Activated CD4-positive, CD25-positive, alpha-beta regulatory T cell treated with anti-CD3 and anti-CD28 coated beads, Interleukin-2, amount 50 U/mL, for 24 hours (primary cell): ENCODE measurements at places on chromosomes 2 and 18.

- ATAC-seq: no peak
Measured at GRCh38 chr18:48023334-48024008, 93.0 kb upstream of the SMAD2 start.

- no peak for ATAC-seq
Measured at GRCh38 chr2:43450617-43451016, 145.2 kb downstream of the THADA start.

GRCh38 chr2:37829202-37829601, 95.9 kb upstream of the RMDN2 start:
- no peak for ATAC-seq

DNA sequence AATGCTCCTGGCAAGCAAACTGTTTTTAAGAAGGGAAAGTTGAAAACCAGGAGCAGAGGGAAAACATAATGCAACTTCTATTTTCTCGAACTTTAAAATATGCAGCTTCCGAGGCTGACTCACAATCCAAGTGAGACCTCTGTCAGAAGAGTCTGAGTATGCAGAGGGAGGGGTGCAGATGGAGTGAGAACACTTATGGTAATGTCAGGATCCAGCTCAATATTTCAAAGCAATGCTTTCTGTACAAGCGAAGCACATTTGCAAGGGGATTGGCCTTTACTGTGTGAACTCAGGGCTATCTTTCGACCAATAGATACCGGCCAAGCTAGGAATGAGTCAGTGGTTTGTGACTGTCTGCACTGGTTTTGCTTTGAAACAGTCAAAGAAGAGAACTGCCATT, 242.7 kb downstream of the CNTNAP5 start:
- no peak for ATAC-seq

DNA sequence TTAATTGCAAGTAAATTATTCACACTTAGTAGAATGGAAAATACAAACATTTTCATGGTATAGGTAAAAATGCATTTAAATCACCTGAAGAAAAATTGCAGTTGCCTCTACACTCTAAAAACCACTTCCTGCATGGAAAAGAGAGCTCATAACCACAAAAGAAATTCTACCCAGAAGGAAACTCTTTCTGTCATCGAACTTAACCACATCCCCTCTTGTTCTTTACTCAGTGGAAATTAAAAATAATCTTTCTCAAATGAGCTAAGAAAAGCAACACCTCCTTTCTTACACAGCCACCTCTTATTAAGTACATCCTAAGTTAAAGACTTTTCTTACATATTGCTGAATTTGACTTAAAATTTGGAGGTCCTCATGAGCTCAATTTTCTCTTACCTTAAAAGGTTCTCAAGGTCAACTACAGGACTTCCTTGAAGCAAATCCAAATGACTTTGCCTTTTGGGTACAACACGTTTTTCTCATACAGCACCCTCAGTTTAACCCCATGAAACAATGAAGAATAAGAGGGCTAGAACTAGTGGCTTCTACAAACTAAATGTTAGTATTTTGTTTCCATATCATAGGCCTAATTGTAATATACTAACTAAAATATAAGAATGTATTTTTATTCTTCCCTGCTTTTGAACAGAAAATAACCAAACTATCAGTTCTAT, 109.1 kb upstream of the CRIM1 start:
- peak; percentile 95 for ATAC-seq

GRCh38 chr18:54957996-54958395, 1.3 kb downstream of the CCDC68 start:
- no peak for ATAC-seq

GRCh38 chr2:11962707-11963328, 216.4 kb downstream of the LPIN1 start:
- ATAC-seq: no peak

DNA sequence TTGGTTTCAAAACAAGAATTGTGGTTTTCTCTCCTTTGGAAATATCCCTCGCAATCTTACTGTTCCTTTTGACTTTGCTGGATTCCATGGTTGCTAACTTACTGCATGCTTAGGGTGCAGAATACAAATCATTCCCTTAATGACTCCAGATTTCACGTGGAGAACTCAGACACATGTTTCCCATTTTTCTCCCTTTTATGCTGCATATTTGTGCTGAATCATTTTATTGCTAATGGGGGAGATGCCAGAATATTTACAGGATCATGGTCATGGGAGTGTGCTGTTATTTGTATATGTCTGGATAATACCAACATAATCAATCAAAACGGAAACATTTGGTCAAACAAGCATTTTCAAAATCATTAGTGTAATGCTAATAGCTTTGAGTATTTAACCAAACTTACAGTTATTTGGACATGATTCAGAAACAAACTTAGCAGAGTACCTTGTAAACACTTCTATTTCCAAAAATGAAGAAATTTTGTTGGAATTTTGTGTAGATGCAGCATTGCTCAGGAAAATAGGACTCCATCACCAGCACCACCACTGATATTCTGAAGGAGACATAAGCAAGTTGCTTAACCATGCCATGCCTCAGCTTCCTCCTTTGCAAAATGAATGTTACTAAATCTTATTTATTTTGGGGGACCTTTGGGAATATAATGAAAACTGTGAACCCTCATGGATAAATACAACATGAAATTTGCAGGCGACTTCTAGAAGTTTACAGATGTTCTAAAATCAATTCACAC, 122.5 kb upstream of the RND3 start:
- no peak for ATAC-seq

DNA sequence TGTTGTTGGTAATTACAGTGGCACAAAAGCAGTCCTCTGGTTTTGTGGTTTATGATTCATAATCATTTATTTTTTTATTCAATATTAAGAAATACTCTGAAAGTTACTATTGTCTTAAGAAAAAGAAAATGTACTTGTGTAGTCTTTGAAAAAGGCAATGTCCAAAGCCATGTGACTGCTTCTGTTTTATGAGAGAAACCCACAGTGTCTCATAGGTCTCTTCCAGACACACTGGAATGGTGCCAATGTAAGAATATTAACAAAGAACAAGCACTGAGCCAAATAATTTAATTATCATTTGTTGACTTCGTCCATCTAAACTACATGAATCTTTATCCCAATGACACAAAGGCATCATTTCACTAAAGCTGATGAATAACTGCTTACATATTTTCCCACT, 62.5 kb downstream of the RPRM start:
- no peak for ATAC-seq

DNA sequence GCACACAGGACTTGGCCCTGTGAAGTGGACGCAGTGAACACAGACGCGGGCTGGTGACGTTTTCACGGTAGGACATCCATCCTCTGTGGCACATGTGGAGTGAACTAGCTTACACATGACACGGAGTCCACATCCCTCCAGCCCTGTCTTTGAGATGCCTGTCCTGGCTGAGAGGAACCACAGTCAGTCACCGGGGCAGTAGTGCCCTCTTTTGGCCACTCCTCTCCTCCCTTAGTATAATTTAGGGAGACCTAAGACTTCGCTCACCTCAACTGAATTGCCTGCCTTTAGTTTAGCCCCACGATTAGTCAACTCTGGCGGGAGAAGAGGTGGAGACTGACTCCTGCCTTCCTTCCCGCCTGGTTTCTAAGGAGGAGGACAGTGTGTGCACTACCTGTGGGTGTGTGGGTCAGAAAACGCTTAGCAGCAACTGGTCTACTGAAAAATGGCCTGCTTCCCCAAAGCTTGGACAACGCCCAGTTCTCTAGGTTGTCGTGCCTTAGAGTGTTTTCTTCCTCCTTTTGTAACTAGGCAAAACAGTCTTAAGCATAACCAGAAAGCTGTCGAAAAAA, 70.6 kb downstream of the MBP start:
- ATAC-seq: no peak
